ENCODE measurements at places on chromosomes 5 and 9.

GRCh38 chr9:114518120-114518519 lies 12.8 kb upstream of the WHRN start:
- no peak for DNase-seq

DNA sequence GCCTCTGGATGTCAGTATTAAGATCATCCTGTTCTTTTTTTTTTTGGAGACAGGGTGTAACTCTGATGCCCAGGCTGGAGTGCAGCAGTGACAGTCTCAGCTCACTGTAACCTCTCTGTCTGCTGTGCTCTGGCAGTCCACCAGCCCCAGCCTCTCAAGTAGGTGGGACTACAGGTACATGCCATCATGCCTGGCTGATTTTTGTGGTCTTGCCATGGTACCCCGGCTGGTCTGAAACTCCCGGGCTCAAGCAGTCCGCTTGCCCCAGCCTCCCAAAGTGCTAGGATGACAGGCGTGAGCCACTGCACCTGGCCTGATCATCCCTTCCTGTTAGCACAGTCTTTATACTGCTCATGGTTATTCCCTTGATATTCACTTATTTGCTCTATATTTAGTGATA lies 3.5 kb downstream of the KDM4C start:
- no peak for DNase-seq

- DNase-seq: no peak
Observed at GRCh38 chr5:172171118-172171517, 16.9 kb downstream of the STK10 start.

GRCh38 chr5:93378073-93378472 lies 202.9 kb downstream of the NR2F1-AS1 start:
- no peak for DNase-seq

DNA sequence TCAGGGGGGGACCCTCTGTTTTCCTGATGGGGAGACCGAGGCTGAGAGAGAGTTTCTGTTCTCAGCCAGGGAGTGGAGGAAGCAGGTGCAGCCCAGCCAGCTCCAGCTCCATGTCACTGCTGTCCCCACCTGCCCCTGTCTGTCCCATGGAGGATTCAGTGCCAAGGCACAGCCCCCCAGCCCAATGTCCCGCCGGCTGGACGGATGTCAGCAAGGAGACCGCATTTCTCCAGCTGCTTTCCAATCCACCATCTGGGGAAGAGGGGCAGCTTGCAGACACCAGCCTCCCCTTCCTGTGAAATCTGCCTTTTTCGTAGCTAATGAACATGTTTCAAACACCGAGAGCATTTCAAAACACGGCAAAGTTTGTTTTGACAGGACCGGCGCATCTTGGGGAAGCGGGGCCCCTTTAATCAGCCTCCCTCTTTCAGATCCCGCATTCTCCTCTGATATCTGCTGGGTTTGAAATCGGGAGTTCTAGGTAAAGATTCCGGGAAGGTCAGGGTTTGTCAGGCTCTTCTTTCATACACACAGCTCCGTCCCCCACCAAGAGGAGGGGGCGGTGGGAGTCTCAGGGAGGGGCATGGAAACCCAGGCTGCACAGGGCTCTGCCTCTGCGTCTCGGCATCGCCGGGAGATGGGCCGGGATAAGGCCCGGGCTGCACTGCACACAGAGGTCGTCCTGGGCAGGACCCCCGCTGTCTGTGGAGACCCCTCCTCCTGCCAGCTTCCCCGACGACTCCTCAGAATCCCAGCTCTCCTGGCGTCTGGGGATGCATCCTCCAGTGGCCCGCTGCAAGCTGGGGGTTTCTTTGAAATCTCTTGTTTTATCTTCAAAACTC lies 74.8 kb downstream of the NEK6 start:
- no peak for DNase-seq

GRCh38 chr9:93464395-93464794 lies 11.0 kb upstream of the FAM120AOS start:
- DNase-seq: peak; percentile 73

DNA sequence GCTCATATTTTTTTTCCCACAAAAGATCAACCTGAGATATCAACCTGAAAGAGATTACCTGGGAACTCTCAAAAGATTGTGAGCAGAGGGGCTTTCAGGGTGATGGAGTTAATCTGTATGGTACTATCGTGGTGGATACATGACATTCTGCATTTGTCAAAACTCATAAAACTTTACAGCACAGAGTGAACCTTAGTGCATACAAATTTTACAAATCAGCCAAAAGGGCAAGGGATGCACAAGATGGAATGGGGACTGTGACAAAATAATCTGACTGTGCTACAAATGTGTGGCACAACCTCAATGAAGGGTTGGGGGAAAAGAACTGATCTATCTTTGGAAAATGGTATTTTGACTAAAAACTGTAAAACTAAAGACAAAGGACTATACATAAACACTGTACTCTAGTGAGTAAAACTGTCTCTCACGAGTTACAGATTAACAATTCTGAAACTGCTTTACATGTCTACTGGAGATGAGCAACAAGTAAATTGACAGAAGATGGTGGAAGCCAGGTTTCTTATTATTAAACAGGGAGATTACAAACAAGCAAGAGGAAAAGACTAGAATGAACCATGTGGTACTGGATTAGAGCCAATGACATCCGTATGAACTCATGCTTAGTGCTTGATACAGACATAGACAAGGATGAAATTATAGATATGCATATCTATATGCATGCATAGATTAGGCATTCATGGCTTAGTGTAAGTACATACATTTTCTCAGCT lies 24.8 kb upstream of the RLN1 start:
- no peak for DNase-seq

- no peak for DNase-seq
Observed at GRCh38 chr5:139199321-139199720, 1.2 kb upstream of the SIL1 start.

DNA sequence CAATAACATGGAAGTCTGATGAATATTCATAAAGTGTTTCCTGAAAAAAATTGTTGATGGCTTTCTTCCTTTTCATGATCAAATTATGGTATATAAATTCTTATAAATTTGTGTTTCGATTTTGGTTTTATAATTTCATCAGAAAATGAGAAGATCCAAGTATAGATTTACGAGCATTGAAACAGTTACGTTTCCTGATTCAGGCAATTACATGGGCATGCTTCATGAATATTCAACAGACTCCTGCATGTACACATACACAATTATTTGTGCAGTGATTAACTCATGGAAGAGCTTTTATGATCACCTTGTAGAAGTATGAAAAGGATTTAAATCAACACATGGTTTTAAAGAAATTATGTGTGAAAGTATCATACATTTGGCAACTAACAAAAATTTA lies 136.7 kb downstream of the MPDZ start:
- no peak for DNase-seq

- DNase-seq: no peak
Observed at GRCh38 chr5:9864791-9865190, 234.6 kb upstream of the TAS2R1 start.

DNA sequence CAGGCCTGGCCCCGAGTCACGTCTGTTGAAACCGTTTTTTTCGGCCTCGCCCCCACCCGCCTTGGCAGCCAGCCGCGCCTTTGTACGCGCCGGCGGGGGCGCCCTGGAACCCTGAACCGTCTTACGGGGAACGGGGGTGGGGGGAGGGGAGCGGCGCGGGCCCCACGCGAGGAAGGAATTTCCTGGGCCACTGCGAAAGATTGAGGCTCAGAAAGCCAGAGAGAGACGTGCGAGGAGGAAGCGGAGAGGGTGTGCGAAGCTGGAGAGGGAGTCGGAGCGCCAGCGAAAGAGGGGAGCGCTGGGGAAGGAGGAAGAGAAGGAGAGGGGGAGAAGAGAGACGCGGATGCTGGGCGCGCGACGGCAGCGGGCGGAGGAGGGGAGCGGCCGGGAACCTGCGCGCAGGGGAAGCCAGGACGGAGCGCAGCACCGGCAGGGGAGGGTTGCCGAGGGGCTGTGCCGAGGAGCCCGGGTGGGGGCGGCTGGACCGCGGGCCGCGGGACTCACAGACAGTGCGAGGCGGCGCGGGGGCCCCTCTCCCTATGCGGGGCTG lies 4.6 kb upstream of the PRDM12 start:
- no peak for DNase-seq

GRCh38 chr9:120242116-120242811 lies 337.7 kb downstream of the CDK5RAP2 start:
- no peak for DNase-seq

DNA sequence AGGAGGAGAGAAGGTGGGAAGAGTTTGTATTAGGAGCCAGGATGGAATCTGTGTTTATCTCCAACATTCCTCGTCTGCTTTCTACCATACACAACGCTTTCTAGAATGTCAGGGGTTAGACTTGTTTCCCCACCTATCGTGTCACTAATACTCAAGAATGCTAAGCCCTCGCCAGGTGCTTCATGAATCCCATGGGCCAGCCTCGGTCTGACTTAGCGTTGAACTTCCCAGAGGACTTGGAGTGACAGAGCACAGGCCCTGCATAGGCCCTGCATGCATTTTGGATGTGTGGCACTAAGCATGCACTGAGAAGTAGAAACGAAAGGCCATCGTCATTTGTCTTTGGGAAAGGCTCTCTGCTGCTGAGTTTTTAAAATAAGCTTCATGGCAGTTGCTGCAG lies 328.7 kb downstream of the NSG2 start:
- DNase-seq: no peak

DNA sequence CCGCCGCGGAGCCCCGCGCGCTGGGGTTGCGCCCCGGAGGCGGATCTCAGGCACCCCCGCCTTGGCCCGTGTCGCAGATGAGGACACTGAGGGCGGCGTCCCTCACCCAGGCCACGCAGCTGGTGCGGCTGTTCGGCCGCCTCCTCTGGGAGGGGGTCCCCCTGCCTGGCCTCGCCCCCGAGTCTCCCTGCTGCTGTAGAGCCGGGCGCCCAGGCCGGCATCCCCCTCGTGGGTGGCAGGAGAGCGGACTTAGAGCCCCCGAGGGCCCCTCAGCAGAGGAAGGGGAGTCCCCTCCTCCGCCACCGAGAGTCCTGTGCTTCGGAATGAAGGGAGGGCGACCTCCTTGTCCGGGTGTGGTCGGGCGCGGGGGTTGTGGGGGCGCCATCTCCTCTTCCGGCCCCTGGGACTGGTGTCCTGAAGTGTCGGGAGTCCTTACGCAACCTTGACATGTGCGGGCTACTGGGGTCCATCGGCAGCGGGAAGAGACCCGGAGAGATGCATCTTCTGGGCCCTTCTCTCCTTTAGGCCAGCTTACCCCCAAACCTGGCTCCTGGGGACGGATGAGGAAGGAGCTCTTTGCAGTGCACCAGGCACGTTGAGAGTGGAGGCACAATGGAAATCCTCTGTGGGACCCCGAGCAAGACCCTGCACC lies 11.7 kb upstream of the EXOSC2 start:
- DNase-seq: peak; percentile 67

DNA sequence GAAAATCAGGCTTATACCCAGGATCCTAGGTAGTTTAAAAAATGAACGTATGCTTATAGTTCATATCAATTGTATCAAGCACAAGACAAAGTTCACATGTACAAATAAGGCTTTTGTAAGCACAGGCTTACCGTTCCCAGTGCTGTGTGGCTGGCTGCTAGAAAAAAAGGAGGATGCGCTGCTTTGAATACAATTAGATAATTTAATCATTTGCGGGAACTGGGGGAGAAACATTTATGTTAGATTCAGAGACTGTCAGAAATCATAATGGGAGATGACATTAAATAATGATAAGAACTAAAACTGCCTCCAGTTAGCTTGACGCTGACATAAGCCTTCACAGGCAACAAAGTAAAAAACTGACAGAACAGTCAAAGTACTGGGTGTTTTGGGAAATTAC lies 93.2 kb downstream of the FNBP1 start:
- DNase-seq: no peak

- no peak for DNase-seq
Observed at GRCh38 chr5:168313596-168314204, 22.3 kb downstream of the WWC1 start.

GRCh38 chr5:137292461-137293027 lies 206.6 kb downstream of the SPOCK1 start:
- no peak for DNase-seq

DNA sequence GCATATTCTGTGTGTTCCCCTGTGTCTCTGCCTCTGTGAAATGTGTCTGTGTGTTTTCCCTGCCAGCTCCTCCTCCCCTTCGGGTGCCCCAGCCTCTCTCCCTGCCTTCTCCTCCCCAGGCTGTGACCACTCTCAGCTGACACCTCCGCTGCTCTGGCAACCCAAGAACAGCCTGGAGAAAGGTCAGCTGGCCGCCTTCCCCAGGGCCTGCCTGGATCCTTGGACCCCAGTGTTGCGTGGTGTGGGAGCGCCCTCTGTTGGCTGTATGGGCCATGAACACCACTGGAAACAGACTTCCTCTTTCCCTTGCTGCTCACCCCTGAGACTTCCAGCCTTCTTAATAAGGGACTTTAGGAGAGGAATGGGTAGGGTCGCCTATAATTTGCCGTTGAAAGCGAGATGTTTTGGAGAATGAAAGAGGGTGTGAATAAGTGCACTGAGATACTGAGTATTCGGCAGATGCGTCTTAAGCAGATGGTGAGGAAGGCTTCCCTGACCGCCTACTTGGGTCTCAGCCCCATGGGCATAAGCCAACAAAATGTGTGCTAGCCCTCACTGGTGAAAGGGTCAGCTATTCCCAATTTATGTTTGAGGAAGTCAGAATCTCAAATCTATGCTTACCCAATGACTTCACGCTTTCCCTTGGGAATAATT lies 114.9 kb upstream of the TRIM32 start:
- peak; percentile 84 for DNase-seq

DNA sequence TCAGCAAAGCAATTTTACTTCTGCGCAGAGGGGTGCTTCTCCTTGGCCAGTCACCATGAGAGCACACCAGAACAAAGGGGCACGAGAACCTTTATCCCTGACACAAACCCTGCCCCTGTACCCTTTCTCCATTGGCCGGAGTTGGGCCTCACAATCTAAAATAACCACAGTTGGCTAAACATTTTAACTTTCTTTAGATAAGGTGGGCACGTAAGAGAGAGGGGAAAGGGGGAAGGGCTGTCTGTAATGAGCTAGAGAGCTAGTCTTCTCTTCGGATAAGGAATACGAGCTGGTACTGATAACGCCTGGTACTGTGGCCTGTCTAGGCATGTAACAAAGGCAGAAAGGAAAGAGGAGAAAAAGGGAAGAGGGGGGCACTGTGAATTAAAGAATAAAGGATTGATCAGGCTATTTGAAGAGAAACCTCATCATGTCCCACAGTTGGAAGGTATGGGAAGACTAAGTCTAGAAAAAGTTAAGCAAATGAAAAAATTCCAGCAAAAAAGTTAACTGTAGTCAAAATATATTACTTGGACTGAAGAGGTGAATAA lies 1.8 kb upstream of the IARS1 start:
- DNase-seq: no peak

- DNase-seq: no peak
Observed at GRCh38 chr5:15799612-15800011, 299.6 kb downstream of the FBXL7 start.

GRCh38 chr5:178310130-178310865 lies 77.7 kb upstream of the PHYKPL start:
- no peak for DNase-seq

DNA sequence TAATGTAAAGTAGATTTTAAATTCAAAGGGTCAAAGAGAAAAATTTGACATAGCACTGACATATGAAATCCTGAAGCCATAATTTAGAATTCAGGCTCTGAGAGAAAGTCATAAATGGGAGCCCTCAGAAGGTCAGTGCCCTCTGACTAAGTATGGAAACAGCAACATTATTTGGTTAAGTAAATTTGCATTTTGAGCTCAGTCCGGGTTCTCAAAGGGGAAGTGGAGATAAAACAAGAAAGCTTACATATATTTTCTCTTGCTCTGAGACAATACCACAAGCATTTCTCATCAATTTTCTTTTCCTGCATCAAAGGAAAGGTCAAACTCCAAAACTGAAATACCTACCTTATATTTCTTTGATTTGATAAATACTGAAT lies 348.0 kb downstream of the SEMA5A start:
- DNase-seq: no peak

GRCh38 chr5:160061770-160062169 lies 52.8 kb downstream of the TTC1 start:
- no peak for DNase-seq

GRCh38 chr5:73151766-73152410 lies 21.1 kb upstream of the TMEM174 start:
- no peak for DNase-seq
